ENCODE measurements at places on chromosomes 2 and 18.

DNA sequence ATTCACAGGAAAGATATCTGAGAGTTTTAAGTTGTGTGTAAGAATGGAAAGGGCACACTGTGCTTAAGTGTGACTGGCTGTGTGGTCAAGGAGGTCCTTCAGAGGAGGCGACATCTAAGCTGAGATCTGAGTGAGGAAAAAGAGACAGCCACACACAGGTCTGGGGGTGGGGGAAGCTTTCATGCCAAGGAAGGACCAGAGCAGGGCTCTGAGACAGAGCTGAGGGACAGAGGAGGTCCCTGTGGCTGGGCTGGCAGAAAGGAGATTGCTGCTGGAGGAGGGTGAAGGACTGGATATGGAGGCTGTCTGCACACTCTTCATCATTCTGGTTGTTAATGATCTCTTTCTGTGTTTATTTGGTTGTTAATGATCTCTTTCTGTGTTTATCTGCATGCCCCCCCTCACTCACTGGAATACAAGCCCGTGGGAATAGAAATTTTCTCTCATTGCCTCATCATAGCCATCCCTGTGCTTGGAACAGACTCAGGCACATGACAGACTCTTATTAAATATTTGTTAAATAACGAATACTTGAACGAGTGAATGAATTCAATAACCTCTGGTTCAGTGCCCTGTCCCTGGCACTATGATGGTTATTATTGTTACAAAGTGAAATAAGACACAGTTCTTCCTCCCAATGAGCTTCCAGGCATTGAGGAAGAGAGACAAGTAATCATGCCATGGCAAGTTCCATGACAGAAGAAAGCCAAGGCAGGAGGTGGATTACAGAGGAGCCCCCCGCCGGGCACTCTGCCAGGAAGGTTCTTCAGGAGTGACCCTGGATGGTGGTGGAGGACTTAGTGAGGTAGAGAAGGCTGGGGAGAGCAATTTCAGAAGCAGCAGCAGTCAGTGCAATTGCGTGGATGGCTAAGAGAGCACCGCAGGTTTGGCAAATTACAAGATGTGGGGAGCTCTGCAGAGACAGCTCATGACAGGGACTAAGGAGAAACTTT lies 399.4 kb upstream of the HS6ST1 start:
- DNase-seq: no peak

GRCh38 chr2:9333591-9334171 lies 89.6 kb downstream of the ITGB1BP1 start:
- DNase-seq: peak; percentile 81

DNA sequence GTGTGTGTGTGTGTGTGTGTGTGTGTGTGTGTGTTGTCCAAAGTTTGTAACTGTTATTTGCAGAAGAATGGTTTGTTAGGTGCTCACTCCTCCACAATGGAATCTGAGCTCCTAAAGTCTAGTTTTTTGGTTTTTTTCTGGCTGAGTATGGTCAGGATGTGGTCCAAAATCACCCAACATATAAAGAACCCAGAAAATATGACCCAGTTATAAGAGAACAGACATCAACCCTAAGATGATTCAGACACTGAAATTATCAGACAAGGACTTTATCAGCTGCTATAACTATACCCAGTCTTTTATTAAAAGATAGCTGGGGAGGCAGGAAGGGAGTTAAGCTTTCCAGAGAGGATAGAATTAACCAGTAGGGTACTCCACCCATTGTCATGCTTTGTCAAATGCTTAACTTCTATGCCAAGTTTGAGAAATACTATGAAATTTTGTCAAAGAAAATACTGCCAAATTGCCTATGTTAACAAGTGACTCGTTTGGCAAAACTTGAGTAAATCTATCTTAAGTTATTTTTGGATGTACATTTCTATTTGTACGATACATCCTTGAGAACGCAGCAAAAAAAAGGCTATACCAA lies 57.5 kb downstream of the TANK start:
- no peak for DNase-seq

DNA sequence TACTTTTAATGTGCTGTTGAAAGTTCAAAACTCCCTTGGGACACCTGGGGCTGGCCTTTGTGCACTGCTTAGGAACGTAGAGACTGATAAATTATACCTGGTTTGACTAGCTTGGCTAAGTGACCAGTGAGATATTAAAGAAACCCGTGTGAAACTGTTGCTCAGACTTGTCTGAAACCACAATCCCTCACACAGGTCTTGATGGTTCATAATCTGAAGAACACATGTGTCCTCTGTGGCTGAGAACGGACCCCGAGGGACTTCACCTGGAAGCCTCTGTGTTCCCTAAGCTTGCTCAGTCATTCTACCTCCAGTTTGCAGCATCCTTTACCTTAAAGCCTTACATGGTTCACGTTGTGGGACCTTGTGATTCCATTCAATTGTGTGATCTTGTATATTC lies 218.8 kb downstream of the CBLN2 start:
- DNase-seq: no peak

DNA sequence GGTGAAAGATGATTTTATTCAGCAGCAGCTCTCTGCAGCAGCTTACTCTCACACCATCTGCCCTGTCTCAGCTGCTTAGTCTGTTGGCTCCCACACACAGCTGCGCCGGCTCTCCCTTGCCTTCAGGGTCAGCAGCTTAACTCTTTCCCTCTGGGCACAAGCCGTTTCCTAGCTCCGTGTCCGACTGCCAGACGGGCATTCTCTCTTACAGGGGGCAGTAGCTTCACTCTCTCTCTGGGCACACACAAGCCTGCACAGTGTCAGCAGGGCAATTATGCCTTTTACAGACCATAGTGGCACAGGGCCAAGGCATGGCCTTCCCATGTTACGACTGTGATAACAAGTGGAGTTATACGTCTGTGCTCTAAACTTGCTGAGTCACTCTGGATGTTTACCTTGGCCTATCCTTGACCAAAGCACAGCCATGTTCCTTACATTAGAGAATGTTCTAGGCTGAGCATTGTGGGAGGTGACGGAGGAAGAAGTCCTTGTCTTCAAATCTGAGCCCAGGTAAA lies 31.7 kb downstream of the PCARE start:
- no peak for DNase-seq

- DNase-seq: no peak
Measured at GRCh38 chr18:25192065-25192464, 159.9 kb downstream of the ZNF521 start.

GRCh38 chr18:79332646-79333045 lies 63.1 kb upstream of the NFATC1 start:
- no peak for DNase-seq

DNA sequence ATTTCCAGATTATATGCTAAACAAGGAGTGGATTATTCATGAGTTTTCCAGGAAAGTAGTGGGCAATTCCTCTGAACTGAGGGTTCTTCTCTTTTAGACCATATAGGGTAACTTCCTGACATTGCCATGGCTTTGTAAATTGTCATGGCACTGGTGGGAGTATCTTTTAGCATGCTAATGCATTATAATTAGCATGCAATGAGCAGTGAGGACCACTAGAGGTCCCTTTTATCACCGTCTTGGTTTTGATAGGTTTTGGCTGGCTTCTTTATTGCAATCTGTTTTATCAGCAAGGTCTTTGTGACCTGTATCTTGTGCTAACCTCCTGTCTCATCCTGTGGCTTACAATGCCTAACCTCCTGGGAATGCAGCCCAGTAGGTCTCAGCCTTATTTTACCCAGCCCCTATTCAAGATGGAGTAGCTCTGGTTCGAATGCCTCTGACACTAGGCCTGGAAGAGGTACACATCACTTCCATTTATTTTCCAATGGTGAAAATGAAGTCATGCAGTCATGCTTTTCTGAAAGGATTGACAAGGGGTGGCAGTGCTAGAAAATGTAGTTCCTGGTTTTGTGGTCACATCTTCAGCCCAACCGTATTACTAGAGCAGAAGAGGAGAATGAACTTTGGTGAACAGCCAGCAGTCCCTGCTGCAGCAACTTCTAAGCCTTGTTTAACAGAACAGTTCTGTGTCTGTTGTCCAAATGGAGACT lies 26.6 kb upstream of the ITGA4 start:
- peak; percentile 34 for DNase-seq

DNA sequence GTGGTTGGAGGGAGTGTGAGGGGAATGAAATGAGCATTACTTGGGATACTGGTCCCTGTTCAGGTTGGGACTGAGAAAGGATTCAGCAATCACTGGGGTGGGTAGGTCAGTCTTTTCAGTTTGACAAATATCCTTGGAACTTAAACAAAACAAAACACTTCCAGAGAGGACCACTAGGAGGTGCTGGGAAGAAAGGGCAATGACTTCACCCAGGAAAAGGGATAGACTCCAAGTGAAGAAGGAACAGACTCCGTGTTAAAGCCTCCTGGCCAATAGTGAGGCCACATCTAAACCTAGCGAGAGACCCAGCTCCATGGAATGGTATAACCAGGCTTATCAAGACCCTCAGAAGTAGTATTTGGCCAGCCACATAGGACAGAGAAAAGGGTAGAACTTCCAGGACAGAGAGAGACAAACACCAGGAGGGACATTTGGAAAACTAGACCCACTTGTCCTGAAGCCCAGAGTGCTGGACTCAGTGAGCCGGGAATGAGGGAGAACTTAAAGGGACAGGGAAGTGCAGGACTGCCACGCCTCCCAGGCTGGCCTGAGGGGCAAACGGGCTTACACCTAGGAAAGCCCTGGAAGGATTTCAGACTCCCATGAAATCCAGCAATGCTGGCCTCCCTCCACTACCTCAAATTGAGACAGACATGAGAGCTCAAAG lies 19.6 kb upstream of the KCNG3 start:
- peak; percentile 50 for DNase-seq

DNA sequence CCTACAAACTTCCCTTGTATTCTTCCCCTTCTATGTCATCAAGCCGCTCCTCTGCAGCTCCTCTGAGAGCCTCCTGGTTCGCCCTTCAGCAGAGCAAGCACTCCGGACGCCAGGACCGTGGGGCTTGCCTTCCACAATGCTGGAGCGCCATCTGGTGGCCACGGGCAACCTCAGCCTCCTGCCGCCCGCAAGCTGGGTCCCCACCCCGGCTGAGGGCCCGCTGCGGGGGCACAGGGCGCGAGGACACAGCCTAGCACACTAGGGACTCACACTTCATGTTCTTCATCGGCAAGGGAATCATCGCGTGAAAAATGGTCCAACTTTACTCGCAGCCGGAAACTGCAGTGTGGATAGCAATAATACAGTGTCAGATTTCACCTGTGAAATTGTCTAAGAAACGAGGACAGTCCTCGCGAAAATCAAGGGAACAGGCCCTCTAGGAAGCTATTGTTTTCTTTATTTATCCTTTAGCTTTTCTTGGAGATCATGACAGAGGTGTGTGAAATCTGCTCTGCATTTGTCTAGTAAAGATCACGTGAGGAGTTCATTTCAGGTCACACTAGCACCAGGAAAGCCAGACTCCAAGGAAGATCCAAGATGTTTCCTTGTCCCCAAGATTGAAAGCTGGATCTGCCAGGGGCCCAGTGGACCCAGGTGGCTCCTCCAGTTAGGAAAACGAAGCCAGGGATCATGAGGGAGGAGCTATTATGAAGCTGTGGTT lies 5.8 kb downstream of the PRLH start:
- peak; percentile 90 for DNase-seq

DNA sequence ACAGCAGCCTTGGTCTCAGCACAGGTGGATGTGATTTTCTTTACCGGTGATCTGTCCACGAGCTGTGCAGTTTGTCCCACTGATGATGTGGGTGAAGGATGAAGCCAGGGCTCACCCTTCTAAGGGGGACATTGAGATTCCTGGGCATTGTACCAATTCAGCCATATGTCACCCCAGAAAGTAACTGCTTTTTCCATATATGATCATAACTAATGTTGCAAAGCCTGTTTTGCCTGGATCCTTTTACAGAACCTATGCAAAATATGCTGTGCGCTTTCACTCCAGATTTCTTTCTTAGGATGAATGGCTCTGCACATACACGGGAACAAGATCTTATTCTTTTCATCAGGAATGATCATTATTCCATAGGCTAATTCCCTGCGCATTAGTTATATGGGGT lies 96.9 kb upstream of the POU3F3 start:
- no peak for DNase-seq

DNA sequence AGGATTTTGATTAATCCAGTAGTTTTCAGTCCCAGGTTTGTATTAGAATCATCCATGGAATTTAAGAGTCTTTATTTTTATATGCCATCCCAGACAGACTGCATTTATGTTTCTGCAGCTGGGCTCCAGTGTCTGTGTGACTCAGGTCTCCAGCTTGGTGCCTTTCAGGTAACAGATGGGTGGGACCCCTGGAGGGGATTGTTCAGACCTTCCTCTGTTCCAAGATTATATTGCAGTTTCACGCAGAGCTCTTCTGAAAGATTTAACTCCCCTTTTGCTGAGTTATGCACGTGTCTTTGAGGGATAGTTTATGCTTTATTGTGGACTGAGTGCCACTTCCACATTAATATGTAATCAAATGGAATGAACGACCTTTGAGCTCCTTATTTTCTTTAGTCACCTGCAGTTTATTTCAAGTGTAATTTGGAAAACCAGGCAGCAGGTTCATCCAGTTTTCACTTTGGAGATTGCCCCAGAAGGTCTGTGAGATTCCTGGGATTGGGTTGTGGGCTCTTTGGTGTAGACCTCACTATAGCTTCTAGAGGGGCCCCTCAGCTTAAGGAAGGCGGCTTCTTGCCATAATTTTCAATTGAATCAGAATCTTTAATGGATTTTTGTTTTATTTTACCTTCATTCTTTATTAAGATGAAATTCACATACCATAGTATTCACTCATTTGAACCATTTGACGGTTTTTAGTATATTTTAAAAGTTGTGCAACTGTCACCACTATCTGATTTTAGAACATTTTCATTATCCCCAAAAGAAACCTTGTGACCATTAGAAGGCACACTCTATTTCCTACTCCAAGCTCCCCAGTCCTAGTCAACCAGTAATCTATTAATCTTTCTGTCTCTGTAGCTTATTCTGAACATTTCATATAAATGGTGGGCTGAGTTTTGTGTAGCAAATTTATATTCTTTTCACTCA lies 135.0 kb downstream of the WDSUB1 start:
- no peak for DNase-seq

- DNase-seq: no peak
Measured at GRCh38 chr2:109721626-109722025, 72.5 kb upstream of the RGPD5 start.
